ENCODE measurements at places on chromosomes 4 and X.

DNA sequence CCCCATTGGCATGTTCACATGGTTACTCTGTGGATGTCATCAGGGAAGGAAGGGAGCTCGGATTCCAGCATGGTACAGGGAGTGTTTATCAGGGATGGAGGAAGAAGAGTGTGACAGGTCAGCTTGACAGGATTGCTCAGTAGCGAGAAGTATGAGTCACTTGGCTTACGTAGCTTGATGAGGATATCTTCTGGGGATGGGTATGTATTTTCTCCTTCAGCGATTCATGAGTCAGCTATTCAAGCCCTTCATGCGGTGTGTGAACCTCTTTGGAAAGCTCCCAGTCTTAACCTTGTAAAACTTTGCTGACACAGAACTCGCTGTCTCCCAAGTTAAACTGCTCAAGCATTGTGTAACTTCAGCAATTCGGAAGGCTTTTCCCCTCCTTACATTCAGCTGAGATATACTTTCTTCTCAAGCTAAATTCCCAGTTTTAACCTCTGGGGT lies 275.4 kb downstream of the ARHGAP10 start:
- peak; percentile 97 for DNase-seq

- DNase-seq: no peak
Observed at GRCh38 chrX:75638332-75638731, 115.5 kb upstream of the ZDHHC15 start.

- no peak for DNase-seq
Observed at GRCh38 chrX:30212172-30212571, 3.2 kb upstream of the MAGEB2 start.

DNA sequence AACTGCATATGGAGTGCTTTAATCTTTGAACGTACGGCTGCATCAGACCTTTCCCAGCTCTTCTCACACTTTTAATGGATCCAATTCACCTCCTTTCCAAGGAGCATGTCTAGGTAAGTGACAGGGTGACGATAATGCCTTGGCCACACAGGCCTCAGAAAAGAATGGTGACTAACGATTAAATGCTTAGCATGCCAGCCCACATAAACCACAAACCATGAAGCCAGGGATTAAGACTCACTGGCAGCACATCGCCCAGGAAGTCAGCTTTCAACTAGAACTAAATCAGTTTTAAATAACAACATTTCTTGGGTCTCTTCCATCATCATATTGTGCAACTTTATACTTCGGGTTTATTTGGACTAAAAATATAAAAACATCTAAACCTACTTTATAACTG lies 28.7 kb downstream of the INPP4B start:
- peak; percentile 95 for DNase-seq

DNA sequence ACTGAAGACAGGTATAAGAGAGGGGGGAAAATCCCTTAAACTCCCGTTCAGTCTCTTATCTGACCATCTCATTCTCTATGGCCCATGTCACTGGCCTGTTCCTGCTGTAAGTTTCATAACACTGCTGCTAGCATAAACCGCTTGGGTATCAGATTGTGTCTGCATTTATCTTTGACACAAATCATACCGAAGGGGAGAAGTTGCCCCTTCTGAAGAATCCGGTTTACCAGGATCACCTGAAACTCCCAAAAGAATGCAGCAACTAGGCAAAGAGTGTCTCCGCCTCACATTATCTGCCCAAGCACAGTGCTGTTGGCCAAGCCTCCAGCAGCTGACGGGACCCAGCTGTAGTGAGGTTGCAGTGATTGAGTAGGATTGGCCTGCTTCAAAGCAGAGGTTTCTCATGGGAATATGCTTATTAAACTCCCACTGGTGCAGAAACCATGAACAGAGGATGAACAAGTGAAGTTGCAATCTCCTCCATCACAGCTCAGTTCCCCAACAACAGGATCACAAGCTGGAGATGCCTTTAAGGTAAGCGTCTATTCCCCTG lies 71.3 kb upstream of the PUDP start:
- no peak for DNase-seq

Measured in AG09309 (cell line).